ENCODE measurements at places on chromosomes 12 and 14.

GRCh38 chr12:89672589-89672979, 36.1 kb downstream of the ATP2B1 start:
- ATAC-seq = no peak

- no peak for ATAC-seq
Observed at GRCh38 chr12:55717011-55718007, 1.5 kb downstream of the BLOC1S1 start.

DNA sequence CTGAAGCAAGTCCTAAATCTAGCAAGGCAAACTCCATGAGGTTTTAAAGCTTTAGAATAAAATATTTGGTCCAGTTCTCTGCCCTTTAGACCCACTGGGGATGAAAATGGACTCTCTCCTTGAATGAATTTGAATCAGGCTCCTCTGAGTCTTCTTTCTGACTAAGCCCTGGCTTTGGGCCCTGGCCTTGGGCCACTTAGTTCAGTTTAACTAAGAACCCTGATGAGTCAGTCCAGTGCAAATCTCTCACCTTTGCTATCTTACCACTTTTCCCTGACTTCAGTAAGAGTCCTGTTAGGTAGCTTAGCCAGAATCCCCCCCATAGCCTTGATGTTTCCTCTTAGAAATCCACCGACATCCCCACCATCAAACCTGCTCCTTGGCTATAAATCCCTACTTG, 427.5 kb downstream of the SNAPC1 start:
- no peak for ATAC-seq

GRCh38 chr14:68016255-68016914, 196.8 kb downstream of the RAD51B start:
- ATAC-seq = no peak

DNA sequence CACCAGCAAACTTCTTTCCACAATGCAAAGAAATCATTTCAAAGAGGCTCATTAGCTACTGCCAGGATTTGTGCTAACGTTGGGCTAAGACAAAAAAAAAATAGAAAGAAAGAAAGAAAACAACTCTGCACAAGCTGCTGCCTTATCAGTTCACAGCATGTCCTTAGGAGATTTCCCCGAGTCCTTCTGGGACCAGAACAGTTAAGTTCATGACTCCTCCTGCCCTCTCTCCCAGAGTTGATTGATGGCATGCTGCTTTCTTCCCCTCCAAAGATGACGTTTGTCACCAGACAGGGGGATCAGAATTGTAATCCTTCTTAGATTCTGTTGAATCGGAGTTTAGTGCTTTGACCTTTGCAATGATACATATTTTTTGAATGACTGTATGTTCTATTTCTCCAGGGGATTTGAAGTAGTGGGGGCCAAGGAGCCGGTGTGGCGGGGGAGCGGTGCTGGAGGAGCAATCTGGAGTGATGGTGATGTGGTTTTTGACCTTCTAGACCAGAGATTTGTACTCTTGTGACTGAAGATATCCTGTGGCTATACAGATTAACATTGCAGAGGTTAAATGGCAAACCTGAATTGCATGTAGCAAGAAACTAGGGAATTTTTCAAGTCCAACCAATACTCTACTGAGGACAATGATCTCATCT, 409.2 kb upstream of the TMPO start:
- no peak for ATAC-seq

GRCh38 chr12:130075497-130076076, 86.7 kb upstream of the FZD10 start:
- ATAC-seq = no peak

DNA sequence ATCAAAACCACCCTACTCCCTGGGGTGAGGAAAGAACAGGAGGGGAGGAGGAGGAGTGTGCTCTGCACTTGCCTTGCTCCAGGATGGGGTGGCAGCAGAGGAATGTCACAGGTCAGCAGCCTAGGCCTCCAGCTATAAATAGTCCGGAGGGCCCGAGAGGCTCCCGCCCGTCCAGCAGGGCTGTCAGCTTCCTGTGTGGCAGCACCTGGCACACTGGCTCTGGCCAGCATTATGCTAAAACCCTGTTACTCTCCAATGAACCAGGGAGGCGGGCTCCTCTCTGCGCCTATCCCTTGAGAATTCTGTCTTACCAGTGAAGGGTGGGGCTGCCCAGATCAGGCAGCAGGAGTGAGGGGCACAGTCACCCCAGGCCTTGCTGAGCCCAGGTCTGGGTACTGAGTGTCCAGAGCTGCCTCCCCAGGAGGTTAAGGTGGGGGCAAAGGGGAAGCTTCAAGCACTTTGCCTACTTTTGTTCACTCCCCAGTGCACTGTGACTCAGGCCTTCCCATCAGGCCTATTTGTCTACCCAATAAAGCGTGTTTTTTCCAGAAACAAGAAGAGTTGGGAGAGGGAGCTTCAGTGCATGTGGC, 1.2 kb upstream of the COX14 start:
- peak; percentile 60 for ATAC-seq

GRCh38 chr14:72311516-72311915, 379.3 kb downstream of the RGS6 start:
- ATAC-seq = no peak

DNA sequence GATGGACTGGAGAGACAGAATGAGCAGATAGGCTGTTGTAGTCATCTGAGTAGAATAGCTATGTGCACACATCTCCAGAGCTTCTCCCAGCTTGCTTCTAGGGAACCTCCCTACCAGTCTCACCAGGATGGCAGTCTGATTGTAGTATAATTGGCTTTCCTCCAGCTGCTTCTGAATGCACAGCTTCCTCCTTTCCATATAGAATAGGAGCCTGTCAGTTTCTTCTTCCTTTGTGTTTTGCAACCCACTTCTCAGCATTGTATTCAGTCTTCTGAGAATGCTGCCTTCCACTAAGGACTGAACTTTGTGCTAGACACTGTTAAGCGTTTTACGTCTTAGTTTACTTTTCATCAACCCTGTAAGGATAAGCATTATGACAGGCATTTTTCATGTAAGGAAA, 2.2 kb upstream of the CSAD start:
- ATAC-seq = no peak

DNA sequence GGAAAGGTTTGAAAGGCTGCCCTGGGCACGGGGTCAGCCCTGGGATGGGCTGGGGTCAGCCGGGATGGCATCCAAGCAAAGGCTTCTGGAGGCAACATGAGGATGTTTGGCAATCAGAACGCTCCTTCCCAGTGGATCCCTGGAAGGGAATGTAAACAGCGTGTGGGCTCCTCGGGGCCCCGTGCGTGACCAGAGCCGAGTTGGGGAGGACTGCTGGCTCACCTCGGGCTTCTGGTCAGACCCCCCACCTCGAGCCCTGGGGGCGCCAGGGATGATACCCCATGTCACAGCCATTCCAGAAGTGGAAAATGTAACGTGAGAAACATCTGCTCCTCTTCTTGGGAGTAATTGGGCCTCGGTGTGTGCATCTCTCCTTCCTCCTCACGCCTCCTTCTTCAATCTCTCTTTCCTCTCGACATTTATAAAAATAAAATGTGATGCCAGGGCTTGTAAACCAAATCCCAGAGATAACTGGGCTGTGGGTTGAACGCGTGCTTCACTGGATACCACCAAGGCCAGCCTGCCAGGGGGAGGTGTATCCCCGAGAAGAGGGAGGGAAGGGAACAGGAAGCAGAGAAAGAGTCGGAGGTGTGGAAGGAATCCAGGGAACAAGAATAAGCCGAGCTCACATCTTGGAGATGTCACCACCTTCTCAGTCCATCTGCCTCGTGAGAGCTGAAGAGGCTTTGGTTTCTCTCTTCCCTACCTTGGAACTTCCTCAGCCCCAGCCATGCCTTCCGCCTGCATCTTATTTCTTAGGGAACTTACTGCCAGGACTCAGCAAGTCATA, 144.8 kb downstream of the NUAK1 start:
- no peak for ATAC-seq

DNA sequence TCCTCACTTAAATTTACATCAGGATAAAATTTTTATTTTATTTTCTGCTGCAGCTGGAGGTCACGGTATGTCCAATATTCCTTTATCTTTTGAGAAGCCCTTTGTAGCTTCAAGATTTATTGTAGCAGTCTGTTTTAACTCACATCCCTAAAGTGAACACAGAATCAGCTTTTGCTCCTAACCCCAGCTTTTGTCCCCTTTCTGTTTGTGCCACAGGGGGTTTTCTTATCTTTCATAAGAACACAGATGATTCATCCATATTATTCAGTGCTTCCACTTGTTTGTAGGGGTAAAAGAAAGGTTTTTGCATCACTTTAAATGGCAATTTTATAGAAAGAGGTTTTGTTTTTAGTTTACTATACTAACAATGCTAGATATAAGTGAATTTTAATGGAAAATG, 21.8 kb upstream of the PIK3C2G start:
- ATAC-seq = no peak

DNA sequence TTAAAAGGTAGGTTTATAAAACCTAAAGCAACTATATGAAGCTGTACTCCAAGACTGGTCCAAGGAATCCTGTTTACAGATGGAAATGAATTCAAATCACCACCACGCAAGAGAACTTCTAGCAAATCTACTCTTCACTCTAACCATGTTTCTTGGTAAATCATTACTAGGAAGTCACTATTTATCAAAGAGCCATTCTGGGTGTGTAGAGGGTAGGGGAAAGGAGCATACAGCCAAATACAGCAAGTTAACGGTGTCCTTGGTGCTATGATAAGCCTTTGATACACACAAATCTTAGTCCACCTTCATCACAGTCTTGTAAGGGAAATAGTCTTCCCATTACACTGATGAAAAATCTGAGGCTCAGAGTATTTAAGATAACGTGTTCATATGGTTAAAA, 16.8 kb downstream of the NIN start:
- ATAC-seq = no peak

GRCh38 chr12:70049596-70050360, 193.5 kb upstream of the CNOT2 start:
- peak; percentile 95 for ATAC-seq

DNA sequence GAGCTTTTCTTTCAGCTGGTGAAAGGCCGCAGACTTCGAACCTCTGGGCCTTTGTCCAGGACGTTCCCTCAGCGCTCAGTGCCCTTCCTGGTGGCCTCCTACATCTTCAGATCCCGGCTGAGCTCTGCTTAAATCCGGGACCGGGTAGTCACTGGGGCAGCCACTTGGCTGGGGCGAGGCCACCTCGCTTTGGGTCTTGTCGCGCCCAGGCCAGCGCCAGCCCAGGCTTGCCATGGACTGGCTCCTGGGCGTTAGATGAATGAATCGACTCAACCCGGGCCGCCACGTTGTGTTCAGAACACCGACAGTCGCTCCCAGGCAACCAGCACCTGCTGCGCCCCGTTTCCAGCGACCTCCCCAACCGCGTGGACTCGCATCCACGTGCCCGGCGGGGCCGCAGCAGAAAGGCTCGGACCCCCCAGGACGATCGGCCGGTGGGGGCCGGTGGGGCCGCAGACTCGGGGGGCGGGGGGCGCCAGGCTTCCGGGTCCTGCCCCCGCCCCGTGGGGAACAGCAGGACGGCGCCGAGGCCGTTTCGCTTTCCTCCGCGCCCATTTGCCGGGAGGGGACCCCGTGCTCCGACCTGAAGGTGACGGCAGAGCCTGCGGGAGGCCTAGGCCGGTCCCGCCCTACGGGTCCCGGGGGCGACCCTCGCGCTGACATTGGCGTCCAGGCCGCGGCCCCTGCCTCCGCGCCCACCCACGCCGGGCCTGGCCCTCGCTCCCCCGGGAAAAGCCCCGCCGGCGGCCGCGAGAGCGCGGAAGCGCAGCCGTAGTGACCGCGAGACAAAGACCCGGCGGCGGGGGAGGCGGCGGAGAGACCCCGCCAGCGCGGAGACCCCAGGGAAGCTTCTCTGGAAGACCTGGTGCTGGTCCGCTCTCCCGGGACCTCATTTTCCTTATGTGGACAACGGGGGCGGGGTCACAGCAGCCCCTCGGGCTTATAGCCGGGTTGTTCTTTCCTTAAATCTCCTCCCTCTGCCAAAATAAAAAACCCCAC, 37.3 kb upstream of the RCOR1 start:
- peak; percentile 77 for ATAC-seq

DNA sequence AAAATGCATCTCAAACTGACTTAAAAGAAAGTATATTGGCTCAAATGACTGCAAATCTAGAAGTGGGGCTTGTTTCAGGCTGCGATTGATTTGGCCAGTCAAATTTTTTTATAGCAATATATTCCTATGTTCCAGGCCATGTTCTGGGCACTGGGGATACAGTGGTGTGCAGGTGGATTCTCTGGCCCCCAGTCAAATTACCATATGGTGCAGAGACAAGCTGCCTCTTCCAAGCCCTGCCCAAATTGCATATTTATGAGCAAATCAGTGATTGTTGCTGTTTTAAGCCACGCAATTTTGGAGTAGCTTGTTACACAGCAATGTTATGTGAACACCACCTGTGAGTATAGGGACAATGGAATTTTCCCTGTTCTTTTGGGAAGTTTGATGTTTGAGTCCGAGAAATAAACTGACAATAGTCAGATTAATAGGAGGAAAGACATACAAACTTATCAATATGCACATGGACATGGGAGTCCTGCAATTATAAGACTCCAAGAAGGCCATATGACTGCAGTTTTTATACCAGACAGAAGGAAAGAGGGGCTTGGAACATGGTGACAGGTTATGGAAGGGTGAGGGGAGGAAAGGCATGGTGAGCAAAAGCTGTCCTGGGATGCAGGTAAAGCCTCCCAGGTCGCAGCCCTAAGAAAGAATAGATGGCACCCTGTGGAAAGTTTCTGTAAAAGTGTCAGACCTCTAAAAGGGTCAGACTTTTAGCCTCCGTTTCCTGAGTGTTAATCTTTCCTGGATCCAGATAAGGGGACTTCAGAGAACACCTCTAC, 13.1 kb upstream of the CRY1 start:
- ATAC-seq = no peak

GRCh38 chr12:71236133-71236660, 78.4 kb upstream of the TSPAN8 start:
- ATAC-seq = no peak

- ATAC-seq = no peak
Observed at GRCh38 chr12:94287245-94287628, 138.9 kb downstream of the PLXNC1 start.

DNA sequence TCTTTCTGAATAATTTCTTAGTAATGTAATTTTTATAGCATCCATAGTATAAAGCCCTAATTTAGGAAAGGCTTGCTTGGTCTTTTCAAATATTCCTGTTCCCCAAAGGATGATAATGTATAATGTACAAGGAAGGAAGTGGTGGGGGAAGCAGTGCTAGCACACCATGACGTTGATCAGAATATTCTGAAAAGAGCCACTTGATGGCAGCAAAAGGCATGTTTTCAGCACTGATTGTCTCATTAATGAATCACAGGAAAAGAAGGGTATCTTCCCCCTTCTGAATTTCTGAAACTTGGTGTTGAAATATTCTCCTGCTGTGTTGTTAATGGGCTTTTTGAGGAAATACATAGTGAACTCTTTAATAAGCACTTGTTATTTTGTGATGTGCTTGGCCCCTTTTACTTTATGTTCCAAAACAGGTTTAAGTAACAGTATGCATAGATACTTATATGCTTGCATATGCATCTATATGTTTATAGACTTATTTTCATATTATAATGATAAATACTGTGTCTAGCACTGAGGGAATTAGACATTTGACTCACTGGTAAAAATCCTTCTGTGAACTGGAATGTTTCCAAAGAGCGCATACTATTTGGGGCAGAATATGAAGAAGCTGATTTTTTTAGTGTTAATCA, 122.0 kb downstream of the TMEM117 start:
- ATAC-seq = no peak

DNA sequence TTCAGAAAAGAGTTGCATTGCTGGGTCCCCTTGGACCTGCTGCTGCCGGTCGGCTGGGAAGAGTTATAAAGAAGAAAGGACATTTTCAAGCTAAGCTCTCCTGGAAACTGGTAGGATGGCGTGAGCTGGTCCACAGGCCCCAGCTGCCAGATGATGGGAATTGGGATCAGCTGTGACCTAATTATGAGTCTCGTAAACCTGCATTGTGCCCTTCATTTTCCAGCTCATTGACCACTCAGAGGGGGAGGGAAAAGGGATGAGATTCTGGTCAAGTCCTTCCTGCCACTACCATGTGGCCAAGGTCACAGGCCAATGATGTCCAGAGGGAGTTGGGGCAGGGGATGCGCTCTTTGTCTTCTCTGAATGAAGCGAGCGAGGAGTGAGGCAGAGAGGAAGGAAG, 320.9 kb downstream of the NRXN3 start:
- no peak for ATAC-seq

Measured in stimulated activated memory B cell treated with anti-CD40 and anti-IgM and Interleukin-4, amounts not matched to agents 10 μg/mL and 1 μg/mL and 100 μg/mL, for 72 hours (primary cell).